ENCODE measurements at places on chromosomes 16 and 17.

GRCh38 chr16:15043344-15043743 lies 12.5 kb downstream of the NTAN1 start:
- no peak for DNase-seq

DNA sequence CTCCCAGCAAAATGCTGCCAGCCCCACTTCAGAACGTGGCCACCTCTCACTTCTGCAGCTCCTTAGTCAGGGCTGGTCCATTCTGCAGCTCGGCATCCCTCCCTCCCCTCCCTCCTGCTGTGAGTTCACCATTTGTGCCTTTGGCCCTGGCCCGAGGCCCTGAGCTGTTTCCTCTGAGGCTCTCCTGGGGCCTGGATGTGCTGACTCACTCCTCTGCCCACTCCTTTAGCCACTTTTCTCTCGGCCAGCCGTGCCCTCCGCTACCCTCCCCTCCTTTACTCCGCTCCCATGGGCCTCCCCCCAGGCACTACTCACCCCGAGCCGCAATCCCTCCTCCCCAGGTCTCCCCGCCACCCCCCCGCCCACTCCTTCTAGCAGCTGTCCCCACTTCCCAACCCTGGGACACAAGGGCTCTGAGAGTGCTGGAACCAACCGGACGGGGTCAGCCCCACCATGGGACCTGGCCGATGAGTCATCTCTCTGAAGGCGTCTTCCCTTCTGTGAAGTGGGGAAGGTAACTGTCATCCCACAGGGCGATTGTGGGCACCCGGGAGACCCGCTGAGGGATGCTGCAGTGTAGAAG lies 11.5 kb downstream of the KCNG4 start:
- DNase-seq = peak; percentile 82

DNA sequence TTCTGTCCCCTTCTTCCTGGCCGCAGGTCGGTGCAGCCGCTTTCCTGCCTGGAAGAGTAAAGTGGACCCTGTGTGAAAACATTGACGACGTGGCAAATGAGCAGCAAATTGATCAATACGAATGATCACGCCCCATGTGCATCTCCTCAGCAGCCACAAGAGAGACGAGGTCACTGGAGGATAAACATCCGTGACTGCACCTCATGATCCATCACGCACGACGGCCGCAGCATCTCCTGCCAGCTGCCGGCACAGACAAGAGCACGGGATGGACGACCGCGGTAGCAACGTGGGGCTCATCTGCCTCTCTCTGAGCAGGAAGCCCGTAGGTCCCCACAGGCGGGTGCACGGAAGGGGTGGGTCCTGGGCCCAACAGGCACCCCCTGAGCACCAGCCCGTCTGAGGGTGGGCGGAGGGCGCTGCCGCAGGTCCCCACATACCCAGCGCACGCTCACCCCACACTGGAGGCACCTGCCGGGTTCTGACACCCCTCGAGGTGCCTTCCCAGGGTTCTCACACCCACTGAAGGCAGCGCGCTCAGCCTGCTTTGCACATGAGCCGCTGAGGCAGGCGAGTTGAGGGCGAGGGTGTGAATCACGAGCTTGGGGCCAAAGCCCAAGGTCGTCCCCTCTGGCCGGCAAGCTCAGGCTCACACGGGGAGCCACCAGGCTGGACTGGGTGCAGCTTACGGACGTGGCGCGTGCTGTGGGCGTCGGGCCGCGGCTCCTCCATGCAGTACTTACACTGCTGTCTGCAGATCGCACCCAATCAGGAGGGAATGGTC lies 12.3 kb upstream of the CDH15 start:
- DNase-seq = no peak

DNA sequence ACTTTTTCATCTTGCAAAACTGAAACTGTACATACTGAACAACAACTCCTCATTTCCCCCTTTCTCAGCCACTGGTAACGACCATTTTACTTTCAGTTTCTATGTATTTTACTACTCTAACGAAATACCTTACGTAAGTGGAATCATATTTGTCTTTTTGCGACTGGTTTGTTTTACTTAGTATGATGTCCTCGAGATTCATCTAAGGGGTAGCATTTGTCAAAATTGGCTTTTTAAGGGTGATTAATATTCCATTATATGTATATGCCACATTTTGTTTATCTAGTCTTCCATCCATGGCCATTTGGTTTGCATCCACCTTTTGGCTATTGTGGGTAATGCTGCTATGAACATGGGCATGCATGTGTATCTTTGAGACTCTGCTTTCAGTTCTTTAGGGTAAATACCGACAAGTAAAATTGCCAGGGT lies 10.4 kb downstream of the KPNB1 start:
- no peak for DNase-seq

GRCh38 chr16:14629612-14629918 lies 495 bp downstream of the PARN start:
- no peak for DNase-seq

GRCh38 chr16:8733849-8734540 lies 59.6 kb downstream of the ABAT start:
- no peak for DNase-seq

DNA sequence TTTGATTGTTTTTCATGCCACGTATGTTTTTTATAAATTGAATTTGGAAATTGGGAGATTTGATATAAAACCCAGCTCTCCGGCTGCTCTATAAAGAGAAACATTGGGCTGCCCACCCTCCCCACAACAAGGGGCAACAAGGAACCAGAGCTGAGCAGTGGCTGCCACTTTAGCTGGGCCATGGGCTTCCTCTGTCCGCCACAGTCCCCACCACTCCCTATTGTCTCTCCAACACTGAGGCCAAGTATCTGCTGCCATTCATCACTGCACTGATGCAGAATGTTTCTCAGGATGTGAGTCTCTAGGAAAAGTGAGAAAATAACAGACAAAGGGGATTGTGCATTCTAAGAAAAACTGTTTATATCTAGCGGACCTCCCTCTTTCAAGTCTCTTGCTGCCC lies 106.8 kb downstream of the LITAF start:
- no peak for DNase-seq

DNA sequence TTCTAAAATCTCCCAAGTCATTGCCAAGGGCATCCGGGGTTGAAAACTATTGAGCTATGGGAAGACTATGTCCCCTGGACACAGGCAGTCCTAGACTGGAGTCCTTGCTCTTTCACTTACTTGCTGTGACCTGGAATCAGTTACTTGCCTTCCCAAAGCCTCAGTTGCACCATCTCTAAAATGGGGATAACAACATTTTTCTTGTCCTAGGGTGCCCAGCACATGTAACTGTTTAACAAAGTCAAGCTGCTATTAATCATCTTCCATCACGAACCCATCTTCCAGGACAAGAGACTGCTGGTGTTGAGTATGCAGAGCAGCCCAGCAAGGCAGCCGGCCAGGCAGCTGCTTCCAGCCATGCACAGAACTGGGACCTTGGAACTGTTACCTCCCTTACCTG lies 9.9 kb upstream of the CACNG4 start:
- DNase-seq = no peak

- DNase-seq = no peak
Observed at GRCh38 chr16:75486676-75487313, 8.4 kb downstream of the CHST6 start.

DNA sequence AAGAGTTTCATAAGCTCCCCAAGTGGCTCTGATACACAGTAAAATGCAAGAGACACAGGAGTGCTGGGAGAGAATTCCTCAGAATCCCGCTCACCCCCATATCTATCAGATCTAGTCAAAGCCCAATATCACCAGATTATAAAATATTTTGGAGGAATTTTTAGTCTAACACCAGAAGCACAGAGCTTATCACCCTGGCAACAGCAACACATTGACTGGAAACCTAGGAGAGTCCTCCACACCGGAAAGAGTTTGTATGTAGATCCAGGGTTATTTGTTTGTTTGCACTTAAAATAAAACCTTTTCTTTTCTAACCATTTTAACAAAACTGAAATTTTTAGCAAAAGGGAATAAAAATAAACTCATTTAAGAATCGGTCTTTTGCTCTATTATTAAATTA lies 7.2 kb downstream of the SOX9 start:
- DNase-seq = no peak

- no peak for DNase-seq
Observed at GRCh38 chr16:28204204-28204603, 7.6 kb downstream of the XPO6 start.

- DNase-seq = no peak
Observed at GRCh38 chr16:48556243-48556912, 53.6 kb downstream of the N4BP1 start.

- no peak for DNase-seq
Observed at GRCh38 chr16:46836534-46837530, 5.9 kb upstream of the C16orf87 start.

GRCh38 chr16:4314532-4315185 lies 1.2 kb upstream of the GLIS2 start:
- DNase-seq = no peak

DNA sequence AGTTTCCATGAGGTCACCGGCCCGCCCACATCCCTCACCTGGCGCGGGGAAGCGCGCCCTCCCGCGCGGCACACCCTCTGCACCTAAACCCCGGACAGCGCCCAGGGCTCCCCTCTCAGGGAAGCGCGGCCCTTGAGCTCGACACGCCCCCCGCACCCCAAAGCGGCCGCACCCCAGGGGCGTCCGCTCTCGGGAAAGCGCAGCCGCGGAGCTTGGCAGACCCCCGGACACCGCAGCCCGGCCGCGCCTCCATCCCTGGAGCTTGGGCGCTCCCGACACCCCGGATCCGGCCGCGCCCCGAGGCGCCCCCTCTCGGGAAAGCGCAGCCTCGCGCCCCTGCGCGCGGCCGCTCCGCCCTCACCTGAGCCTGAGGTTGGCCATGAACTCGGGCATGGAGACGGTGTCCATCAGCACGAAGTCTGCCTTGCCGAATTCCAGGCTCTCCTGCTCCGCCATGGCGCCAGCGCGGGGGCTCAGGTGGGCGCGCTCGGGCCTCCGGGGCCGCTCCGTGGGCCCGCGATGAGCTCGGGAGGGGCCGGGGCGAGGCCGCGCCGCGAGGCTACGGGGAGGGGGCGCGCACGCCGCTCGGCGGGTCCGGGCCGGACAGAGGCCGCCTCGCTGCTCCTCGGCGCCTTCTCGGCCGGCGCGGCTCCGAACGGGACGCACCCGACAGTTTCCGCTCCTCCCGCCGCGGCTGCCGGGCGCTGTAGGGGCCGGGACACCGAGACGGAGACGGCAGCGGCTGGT lies at the start of gene MYO1D:
Gene MYO1D, minus strand, starts transcription at position 708 of the 747 bp plus-strand sequence. Its CDS starts 252 bp downstream, at position 456.
- DNase-seq = no peak

DNA sequence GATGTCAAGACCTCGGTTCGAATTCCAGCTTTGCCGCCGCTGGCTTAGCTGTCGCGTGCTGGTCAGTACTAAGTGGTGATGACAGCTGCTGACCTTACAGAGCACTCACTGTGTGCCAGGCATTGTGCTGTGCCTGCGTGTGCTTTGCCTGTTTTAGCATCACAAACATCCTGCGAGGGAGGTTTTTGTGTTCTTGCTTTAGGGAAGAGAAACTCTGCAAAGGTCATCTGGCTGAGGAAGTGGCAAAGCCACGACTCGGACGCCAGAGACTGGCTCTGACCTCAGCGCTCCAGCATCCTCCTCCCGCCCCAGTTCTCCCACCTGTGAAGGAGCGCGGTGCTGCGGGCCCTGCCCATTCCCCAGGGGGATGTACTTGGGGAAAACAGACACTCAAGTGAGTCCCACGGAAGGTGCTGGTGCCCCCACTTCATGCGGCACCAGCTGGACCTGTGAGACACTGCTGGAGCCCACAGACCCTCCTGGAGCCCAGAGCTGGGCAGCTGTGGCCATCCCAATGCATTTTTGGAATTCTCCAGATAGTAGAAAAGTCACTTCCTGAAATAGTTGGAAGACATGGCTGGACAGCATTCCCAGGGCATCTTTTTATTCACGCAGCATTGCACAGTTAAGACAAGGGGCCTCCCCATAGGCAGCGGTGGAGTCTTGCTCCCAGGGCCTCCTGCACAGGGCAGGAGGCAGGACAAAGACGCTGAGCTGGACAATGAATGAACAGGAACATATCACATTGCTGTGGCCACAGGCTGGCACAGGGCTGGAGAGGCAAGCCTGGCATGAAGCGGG lies 20.0 kb upstream of the HERPUD1 start:
- no peak for DNase-seq

Measured in SW 1271 (cell line).